ENCODE measurements at places on chromosomes 5 and 9.

DNA sequence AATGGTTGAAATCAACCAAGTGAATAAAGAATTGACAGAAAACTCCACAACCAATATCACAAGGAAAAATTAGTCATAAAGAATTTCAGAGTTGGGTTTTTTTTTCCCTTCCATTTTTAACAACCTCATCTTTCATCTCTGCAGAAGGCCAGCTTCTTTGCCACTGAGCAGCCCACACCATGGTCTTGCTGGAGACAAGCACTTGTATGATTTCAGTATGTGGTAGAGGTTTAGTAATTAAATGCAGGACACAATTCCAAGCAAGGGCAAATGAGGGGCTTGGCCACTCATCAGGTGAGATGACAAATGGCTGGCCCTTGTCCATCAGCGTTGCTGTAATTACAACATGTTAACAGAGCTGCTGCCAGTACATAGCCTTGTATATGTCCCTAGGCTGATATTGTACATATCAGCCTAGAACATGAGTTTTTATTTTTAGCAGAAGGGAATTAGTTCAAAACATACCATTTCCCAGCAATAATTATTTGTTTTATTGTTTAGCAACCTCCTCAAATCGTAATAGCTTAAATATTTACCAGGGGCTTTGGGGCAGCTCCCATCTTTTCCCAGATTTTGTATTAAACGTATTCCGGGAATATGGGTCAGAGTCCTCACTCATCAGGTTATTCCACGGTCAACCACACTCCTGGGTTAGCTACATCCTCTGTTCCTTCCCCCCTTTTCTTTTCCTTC lies 5.0 kb upstream of the C9 start:
- no peak for DNase-seq

DNA sequence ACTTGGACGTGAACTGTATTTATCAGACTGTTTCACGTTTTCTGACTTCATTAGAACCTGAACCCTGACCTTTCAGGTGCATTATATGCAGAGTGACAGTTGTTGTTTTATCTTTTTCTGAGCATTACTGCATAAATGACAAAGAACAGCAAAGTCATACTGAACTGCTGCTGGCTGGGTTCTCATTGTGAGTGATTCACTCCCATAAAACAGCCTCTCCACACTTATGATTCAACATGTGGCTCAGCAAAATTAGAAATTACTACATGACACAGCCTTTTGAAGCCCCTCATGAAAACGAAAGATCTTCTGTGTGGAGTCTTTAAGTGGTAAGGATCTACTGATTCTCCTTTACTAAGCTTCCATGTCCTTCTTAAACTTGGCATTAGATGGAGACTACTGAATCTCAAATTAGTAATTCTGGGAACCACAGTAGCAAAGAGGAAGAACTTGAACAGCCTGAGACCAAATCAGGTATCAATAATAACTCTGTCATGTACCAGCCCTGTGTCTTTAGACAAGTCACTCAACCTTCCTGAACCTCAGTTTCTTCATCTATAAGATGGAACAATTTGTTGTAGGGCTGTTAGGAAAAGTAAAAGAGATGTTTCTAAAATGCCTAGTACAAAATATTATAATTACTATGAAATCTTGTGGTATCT lies 172.3 kb upstream of the GNA14 start:
- no peak for DNase-seq

DNA sequence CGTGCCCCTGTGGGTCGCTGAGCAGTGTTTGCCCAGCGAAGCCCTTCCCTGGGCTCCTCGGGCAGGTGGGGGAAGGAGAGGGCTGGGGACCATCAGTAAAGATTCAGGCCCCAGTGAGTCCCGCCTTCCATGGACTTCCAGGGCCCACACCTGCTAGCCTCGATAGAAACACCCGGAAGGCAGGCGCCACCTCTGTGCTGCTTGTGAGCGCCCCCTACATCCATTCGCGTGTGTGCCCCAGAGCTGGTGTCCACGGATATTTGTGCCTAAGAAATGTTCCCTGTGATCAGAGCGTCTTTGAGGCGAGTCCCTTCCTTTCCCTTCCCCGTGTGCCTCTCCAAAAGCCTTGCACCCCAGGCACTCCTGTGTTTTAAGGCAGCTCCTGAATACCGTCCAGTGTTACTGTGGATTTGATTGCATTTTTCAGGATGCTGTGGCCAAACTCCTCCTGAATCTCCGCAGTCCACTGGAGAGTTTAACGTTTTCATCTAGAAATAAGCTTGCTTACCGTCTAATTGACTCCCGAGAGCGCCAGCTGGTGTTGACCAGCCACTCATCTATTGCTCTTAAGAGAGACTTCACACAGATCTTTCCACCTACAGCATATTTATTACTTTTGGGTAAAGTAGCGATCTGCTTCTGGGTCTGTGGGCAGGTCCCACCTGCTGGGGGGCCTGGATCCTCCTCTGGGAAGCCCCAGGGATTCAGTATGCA lies 101.4 kb downstream of the COL5A1 start:
- no peak for DNase-seq

DNA sequence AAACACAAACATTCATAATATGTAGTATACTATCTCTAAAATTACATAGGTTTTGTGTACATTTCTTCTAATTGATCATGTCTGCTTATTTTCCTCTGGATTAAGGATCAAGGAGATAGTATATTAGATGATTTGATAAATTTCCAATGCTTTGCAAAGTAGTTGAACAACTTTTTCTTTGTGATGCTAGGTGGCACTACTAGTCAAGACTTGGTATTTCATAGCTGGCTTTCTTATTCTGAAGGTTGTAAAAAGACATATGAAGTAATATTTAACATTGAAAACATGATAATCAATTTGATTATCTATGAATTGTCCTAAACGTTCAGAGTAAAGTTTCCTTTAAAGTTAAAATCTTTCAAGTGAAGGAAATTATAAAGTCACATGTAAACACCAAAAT lies 106.1 kb upstream of the FGF10 start:
- no peak for DNase-seq

All from T-helper 1 cell (primary cell).